ENCODE measurements at places on chromosomes 7 and 10.

GRCh38 chr7:120662291-120662690, 195.7 kb downstream of the TSPAN12 start:
- no peak for DNase-seq

GRCh38 chr10:132554991-132555647, 17.5 kb downstream of the INPP5A start:
- DNase-seq = no peak

DNA sequence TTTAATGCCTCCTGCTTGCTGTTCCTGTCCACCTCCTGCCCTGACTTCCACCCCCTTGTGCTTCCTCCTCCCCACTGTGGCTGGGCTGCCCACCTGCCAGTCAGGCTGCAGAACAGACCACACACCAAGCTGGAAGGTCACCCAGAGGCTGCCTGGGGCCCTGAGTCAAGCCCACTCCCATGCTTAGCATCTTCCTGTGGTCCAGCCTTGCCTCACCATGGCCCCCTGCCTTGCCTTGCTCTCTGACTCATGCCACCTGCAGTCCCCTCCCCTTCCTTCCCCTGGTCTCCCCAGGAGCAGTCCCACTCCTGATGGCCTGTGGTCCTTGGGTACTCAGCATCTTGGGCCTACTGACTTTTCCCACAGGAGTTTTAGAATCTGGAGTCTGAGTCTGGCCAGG, 2.3 kb downstream of the CLEC2L start:
- DNase-seq = no peak

GRCh38 chr7:113636727-113637421, 281.9 kb downstream of the PPP1R3A start:
- no peak for DNase-seq

DNA sequence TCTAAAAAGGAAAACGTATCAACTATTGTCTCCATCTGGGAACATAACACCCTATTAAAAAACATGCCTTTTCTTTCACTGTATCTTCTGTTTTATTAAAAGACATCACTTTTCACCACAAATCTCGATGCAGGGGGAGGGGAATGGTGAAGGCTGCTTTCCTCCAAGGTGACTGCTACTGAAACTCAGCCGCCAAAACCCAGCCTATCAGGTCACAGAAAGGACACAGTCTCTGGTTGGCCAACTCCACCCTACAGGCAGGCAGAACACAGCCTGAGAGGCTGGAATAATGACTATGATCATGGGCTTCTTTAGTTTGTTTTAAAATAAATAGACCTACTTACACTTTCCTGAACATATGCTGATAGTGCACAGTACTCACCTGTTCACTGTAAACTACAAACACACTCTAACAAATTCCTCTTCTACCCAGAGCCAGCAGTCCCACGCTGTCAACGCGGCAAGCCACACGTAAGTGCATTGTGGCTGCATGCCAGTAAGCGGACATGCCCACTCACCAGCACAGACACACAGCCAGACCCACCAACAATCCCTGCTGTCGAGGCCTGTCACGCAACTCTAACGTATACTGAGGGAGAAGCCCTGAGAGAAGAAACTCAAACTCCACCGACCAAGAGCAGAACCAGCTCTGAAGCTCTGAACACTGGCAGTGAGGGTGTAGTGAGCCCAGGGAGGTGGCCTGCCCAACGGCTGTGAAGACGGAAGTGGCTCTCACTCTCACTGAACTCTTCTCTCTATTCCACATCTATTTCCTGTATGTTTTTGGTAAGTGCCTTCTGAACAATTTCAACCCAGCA, 41.8 kb downstream of the NCAPG2 start:
- no peak for DNase-seq

GRCh38 chr7:139913845-139914135, 84.7 kb downstream of the TBXAS1 start:
- DNase-seq = no peak

GRCh38 chr7:2639181-2639681, 7.4 kb downstream of the TTYH3 start:
- no peak for DNase-seq

- no peak for DNase-seq
Observed at GRCh38 chr7:142181966-142182365, 70.4 kb downstream of the MGAM2 start.

- DNase-seq = no peak
Observed at GRCh38 chr7:149683898-149684297, 89.5 kb downstream of the ZNF467 start.

DNA sequence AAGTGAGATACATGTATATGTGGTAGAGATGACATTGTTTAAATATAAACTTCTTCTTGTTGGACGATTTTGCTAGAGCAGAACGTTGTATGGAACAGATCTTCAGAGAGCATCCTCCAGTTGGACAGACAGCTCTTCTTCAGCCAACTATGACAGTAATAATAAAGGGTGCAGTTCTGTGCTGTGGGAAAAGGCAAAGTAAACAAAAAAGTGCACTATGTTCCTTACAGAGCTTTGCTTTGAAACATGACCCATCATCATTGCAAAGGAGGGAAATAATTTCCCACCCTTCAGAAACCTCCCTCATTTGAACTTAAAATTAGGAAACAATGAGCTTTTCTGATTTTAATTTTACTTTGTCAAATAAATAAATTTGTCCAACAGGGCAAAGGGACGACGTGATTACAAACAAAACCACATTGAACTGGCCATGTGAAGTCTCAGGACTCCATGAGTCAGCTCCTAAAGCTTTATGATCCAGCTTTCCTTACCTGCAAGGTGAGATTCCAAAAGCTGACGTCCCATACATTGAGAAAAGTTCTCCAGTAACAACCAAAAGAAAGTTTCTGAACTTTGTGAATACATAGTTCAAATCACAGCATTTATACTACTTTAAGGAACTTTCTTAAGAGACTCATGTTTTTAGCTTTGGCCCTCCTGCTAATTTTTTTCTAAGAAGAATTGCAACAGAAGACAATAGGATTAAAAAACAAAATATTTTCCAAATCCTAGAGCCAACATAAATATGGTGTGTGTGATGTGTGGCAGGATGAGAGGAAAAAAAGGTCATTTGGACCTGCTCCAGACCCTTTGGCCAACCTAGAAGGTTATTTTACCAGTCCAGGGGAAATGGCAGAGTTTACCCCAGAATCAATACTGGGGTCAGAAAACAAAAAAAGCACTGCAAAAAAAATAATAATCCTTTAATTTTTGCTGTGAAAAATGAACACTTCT, 565.4 kb upstream of the NRP1 start:
- no peak for DNase-seq

DNA sequence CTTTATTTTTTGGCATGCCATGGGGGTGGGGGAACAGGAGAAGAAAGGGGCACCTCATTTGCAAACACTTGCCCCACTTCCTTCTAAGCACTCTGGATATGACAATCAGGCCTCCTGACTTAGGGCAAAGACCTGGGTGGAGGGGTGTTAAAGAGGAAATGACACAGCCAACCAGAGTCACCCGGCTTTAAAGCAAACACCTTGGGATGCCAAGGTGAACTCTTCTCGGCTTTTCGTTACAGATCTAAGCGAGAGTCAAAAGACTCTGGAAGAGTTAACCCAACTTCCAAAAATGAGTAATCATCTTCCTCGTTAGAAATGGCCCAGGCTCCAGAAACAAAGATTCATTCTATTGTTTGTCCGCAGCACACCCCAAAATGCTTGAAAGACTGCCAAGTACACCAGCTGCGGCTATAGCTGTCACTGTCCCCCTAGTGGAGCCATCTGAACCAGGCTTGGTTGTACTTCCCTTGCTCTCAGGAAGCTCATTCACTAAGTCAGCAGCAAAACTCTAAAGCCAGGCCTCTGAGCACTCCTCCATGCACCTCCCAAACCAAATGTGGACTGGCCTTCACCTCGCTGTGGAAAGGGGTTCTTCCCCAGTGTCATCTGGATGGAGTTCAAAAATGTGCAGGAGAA, 24.8 kb downstream of the FAM53B start:
- DNase-seq = peak; percentile 61

DNA sequence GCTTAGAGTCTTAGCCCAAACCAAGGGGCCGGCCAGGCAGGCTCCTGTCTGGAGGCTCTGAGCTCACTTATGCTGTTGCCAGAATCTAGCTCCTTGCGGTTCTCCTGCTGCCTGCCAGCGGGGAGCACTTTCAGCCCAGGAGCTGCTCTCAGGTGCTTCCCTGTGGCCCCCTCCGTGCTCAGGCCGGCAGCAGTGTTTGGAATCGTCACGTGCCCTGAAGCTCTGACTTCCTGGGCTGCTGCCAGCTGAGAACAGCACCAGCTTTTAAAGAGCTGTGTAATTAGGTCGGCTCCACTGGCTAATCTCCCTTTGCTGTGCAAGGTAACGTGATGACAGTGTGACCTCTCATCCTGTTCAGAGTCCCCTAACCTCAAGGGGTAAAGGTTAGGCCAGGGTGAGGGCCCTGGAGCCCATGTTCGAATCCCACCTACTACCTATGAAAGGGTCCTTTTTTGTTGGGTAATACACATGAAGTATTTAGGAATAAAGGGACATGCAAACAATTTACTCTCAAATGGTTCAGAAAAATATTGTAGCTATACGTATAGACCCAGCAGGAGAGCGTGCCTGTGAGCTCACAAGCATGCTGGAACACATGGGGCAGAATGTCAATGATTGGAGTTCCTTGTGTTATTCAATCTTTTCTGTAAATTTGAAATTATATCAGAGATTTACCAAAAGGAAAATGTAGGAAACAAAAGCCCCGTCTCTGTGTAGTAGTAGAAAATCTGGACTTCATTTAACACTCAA, 16.6 kb downstream of the ZNF862 start:
- DNase-seq = no peak

- DNase-seq = no peak
Observed at GRCh38 chr10:68125772-68126171, 16.5 kb downstream of the MYPN start.

- no peak for DNase-seq
Observed at GRCh38 chr10:110409926-110410325, 87.8 kb upstream of the DUSP5 start.

DNA sequence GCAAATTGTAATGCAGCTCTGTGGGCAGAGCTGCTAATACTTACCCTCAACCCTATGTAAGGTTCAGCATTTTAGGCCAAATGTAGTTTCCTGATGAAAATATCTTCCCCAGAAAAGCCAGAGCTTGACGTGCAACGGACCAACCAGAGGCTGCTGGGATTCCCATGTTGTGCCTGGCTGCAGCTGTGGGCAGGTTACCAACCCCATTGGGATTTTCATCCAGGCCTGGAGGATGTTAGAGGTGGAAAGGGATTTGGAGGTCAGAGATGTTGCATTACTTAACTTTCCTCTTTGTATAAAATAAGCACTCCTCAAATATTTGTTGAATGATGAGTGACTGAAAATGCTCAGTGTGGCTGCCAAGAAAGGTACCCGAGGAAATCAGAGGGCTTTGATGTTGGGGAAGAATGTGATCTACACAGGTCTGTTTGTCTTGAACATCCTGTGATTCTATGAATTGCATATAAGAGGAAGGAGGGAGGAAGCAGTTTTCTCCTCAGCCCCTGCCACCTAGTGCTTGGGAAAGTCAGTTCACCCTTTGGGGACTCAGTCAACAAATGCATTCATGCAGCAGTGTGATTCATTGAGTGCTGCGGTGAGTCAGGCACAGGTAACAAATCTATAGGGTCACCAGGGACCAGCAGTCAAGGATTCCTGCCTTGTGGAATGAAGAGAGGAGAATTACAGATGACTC, 487.2 kb downstream of the RPS24 start:
- DNase-seq = no peak

DNA sequence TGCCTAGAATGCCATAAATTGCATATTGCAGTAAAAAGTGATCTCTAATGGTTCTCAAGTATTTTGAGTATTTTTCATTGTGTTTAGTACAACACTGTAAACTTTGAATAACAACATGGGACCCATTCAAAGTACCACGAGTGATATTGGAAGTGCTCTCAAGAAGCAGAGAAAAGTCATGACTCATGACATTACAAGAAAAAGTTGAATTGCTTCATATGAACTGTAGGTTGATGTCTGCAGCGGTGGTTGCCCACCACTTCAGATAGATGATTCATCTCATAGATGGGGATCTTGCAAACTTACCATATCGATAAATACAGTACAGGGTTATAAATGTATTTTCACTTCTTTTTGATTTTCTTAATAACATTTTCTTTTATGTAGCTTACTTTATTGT, 33.9 kb downstream of the ENTPD1 start:
- no peak for DNase-seq

- no peak for DNase-seq
Observed at GRCh38 chr7:122339145-122339904, 34.8 kb upstream of the FEZF1 start.

DNA sequence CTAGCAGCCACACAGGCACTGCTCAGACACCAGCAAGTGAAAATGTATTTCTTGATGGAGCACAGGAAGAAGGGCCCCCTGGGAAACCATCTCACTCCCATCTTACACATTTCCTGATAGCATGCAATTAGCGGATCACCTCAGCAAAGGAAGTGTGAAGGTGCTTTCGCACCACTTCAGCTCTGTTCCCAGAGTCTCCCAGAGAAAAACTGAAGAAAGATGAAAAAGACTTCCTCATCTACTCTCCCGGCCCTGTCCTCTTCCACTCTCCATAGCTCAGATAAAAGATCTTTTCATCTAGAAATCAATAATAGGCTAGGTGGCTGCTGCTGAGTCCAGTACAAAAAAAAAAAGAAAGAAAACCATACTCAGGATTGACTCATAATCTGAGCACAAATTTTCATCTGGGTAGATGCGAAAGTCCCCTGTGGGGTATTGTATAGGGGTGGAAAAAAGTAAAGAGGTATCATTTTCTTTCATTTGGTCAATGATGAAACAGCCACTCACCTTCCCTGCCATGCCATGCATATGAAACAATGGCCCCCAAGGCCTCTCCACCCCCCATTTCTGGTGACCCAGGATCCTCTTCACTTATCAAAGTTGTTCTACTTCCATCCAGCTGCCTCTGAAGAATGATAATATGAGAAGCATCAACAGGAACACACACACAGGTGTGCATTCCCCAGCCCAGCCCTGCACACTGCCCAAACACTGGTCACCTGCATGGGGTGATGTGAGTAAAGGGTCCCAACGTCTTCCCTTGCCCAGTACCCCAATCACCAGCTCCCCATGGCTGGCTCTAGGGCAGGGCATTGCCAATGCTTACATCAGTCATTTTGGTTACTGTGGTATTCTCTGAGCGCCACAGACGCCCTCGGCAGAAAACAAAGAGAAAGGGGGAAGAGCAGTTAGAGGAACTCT, 48.8 kb upstream of the DGKI start:
- no peak for DNase-seq

GRCh38 chr10:104080762-104081161, 4.9 kb downstream of the COL17A1 start:
- no peak for DNase-seq
